ENCODE measurements at places on chromosomes 6 and 20. TPM values are rescaled to one million over a fixed set of nuclear protein-coding genes. Genes with fewer than 3 reads are reported as not detected.

- no peak for DNase-seq
Measured at GRCh38 chr6:144990784-144991183, 705.6 kb downstream of the UTRN start.

GRCh38 chr6:142367501-142368018 lies 65.8 kb downstream of the ADGRG6 start:
- no peak for DNase-seq

GRCh38 chr6:6901205-6901719 lies 206.5 kb upstream of the RREB1 start:
- DNase-seq, result no peak

- peak; percentile 18 for DNase-seq
Measured at GRCh38 chr20:23032056-23032749, 2.9 kb upstream of the SSTR4 start.

- DNase-seq, result no peak
Measured at GRCh38 chr6:70663881-70664466, 3.7 kb upstream of the SMAP1 start.

DNA sequence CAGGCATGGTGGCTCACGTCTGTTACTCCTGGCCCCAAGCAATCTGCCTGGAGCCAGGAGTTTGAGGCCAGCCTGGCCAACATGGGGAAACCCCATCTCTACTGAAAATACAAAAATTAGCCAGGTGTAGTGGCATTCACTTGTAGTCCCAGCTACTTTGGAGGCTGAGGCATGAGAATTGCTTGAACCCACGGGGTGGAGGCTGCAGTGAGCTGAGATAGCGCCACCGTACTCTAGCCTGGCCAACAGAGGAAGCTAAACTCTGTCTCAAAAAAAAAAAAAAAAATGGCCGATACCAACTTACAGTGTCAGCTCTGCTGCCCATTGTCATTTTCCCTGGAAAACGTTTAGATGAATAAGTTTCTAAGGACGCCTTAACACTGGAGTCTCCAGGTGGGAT lies 489.9 kb downstream of the TFAP2A start:
- DNase-seq, result no peak

GRCh38 chr6:170085475-170086401 lies 205.1 kb downstream of the DLL1 start:
- DNase-seq, result peak; percentile 42

DNA sequence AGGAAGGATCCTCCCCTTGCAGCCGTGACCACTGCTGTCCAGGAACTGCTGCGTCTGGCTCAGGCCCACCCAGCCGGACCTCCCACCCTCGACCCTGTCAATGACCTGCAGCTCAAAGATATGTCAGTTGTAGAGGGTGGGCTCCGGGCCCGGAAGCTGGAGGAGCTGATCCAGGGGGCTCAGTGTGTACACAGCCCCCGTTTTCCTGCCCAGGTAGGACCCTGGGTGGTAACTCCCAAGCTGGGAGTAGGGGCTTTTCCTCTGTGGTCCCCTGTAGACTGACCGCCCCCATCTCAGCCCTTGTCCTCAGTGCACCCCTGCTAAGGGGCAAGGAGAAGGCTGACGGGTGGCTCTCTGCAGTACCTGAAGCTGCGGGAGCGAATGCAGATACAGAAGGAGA lies 3.6 kb downstream of the DXO start:
- DNase-seq, result peak; percentile 60

GRCh38 chr6:43782764-43783513 lies 12.9 kb downstream of the VEGFA start:
- no peak for DNase-seq

- no peak for DNase-seq
Measured at GRCh38 chr6:148370176-148370575, 27.5 kb downstream of the SASH1 start.

DNA sequence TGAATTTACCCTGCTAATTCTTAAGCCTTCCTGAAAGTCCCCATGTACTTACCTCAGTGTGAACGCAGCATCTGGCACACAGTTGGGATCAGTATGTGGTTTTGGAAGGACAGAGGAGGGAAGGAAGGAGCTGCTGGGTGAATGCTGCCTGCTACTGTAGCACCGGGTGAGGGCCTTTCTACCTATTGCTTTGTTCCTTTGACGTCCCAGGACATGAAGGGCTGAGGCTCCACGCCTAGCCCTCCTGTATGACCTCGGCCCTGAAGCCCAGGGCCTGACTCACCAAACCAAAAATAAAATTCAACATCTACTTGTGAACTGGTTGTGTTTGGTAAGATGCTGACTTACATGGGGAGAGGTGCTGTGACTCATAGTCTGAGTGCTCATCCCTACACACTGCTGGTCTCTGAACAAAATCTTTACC lies 51.1 kb downstream of the ARID1B start:
- no peak for DNase-seq

DNA sequence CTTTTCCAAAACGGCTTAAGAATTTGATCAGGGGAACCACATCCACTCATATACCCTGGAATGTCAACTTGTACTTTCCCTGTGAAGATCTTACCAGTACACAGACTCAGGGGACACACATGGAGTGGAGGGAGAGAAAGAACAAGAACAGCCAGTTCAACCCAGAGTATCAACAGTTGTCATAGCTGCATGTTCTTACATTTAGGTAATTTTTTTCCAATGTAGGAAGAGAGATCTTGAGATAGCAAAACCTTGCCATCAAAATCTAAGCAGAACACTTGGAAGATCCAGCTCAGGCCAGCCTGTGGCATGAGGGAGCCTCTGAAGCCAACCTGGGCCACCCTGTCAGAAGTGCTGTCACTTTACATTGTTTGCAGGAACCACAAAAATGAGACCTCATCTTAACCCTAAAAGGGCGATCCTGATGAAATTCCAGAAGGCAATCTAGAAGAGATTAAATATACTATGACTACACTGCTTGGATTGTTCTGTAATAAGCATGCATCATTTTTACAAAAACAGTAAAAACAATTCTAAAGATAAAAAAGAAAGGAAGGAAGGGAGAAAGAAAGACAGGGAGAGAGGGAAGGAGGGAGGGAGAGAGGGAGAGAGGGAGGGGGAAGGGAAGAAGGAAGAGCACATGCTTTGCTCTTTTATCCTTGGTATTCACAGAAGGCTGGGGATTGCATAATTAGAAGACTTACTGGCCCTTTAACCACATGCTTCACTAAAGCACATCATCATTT lies 124.7 kb upstream of the TCF21 start:
- no peak for DNase-seq

DNA sequence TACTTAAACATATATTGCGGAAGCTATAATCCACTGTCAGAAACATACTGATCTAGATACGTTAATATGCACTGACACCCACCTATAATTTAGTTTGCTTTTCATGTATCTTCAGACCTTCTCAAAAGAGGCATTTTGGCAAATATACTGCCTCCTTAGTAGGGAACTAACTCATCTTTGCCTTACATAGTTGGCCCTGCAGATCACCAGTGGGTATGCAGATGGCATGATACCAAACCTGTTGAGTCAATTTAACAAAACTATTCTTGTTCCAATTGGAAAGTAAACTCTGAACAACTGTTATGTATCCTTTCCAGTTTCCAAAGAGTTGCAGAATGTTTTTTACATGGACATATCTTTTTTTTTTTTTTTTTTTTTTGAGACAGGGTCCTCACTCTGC lies 35.6 kb upstream of the TBC1D20 start:
- DNase-seq, result no peak

GRCh38 chr6:16723826-16724225 lies 37.4 kb downstream of the ATXN1 start:
- DNase-seq, result no peak

- no peak for DNase-seq
Measured at GRCh38 chr20:3553663-3554062, 82.8 kb downstream of the ATRN start.

DNA sequence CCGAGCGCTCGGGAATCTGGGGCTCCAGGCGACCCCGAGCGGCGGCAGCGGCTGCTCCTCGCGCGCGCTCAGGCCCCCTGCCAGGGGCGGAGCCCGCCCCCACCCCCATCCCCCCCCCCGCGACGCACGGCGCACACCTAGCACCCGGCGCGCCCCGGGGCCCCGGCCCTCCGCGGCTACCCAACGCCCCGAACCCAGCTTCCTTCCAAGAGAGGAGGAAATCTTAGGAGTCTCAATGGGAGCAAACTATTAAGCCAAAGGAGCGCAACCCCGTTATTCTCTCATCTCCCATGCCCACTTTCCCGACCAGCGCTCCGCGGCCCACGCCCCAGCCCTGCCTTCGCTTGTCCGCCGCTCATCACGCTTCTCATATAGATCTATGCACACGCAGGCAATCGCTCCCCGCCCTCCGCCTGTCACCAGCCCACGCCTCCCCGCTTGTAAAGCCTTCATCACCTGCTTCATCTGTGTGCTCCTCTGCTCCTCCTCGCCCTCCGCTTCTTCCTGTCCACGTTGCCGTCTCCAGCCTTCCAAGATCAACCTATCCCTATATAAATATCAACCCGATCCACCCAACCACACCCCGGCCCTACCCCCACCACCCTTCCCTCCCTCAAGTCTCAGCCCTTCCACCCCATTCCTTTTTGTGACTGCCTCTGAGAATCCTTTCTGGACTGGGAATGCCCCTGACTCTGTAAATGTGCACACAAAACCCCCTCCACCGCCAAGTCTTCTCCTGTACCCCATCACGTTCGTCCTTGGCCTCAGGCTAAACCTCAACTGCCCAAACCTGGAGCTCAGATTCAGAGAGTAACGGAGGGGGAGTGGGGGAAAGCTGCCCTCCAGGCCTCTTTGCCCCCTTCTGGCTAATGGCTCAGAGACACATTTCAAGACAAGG lies at the start of gene DLK2:
Gene DLK2 (minus strand): TSS at position 18 of the 898 bp plus-strand sequence. CDS start 723 bp downstream, outside the sequence.
- DNase-seq, result no peak

DNA sequence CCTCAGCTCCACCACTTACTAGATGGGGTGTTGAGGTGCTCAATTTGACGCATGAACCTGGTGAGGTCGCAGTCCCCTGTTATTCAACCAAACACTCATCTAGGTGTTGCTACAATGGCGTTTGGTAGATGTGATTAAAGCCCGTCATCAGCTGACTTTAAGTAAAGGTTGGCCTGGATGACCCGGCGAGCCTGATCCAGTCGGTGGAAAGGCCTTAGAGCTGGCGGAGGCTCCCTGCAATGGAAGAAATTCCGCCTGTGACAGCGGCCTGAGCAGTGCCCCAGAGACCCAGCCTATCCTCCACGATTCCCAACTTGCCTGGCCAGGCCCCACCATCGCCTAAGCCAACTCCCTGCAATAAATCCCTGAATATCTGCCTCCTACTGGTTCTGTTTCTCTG lies 171.4 kb downstream of the BMP7 start:
- DNase-seq, result no peak

GRCh38 chr6:16427124-16427523 lies 188.7 kb downstream of the GMPR start:
- DNase-seq, result no peak

DNA sequence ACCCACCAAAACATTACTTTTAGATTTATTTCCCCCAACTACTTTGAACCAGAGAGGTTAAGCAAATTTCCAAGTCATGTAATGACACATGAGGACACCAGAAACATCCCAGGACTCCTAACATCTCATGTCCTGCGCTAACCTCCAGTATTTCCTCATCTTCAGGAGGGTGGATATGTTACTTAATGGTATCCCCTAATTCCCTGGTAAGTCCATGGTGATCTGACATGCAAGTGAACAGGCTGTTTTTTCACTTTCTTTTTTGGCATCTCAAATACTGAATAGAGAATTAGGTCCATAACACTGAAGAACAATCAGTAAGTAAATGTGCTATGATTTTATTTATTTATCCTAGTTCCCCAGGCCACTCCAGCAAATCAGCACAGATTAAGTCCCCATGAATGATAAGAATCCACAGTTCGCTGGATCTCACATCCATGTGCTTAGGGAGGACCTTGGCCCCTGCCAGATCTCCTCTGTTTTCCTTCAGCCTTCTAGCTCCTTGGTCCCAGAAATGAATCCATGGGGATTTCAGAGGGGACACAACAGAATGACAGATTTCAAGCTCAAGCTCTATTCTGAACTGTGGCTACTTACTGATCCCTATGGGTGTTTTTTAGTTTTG lies 334.6 kb downstream of the CDC5L start:
- DNase-seq, result no peak

GRCh38 chr6:81252231-81252630 lies 500.2 kb downstream of the TENT5A start:
- no peak for DNase-seq

- no peak for DNase-seq
Measured at GRCh38 chr6:150079604-150080003, 10.7 kb upstream of the ULBP3 start.

Gene NKAPL
- 2.9 TPM for total RNA-seq

Gene NT5E
- 52.7 TPM for total RNA-seq

Gene RAET1E
- 0.80 TPM for total RNA-seq

Gene DPPA5
- total RNA-seq, result not detected

Gene TUBB2B
- 39.4 TPM for total RNA-seq

Gene LIN28B
- total RNA-seq, result not detected

Gene OPN5
- total RNA-seq, result not detected

Gene HMGCLL1
- 3.8 TPM for total RNA-seq

Gene C20orf204
- total RNA-seq, result 2.1 TPM

Measured in sciatic nerve (tissue), 2 donors.